ENCODE measurements at places on chromosomes 2 and 18. TPM values are rescaled to one million over a fixed set of nuclear protein-coding genes. Genes with fewer than 3 reads are reported as not detected.

DNA sequence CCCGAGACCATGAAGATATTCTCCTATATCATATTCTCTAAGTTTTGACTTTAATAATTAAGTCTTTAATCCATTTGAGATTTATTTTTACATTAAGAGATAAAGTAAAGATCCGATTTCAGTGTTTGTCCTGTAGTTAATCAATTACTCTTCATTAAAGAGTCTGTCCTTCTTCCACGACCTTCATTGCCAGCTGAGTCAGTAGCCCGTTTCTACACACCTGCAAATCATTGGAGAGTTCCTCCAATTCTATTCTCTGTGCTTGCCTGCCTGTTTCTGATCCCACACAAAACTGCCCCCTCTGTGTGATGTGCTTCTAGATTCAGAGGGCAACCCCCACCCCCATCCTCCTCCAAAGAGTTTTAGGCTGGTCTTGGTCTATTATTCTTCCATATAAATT is 119.2 kb downstream of the KCNF1 start:
- DNase-seq, result no peak

DNA sequence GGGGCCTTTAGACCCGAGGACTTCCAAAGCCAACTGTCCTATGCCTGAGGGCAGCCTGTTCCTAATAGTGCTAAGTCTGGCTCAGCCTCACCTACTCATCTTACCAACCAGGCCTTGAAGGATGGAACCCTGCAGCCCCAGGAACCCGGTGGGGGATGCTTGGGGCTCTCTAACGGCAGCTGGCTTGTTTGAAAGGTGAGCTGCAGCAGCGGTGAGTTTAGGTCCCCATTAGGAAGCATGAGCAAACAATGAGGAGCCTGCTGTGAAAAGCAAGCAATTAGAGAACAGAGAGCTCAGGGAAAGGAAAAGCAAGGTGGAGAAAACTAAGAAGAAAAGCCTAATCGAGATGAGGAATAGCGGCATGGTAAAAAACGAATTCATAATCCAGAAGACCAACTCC is 39.9 kb downstream of the SP110 start:
- no peak for DNase-seq

GRCh38 chr18:6595666-6596065 is 133.8 kb upstream of the ARHGAP28 start:
- DNase-seq, result no peak

DNA sequence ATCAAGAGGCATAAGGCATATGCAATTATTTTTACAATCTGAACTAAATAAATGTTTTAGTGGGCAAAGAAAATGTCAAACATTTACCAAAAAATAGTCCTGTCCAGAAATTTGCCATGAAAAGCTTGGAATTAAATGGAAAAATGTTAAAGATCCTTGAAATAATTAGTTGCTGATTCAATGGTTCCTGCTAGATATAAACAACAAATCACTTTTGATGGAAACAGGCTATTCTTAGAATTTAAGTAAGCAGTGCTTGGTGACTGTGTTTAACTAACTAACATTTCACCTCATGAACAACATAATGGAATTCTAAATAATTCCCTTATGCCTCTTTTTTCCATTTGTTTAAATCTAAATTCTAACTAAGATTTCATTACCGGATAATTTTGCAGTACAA is 3.9 kb downstream of the RND3 start:
- DNase-seq, result no peak

DNA sequence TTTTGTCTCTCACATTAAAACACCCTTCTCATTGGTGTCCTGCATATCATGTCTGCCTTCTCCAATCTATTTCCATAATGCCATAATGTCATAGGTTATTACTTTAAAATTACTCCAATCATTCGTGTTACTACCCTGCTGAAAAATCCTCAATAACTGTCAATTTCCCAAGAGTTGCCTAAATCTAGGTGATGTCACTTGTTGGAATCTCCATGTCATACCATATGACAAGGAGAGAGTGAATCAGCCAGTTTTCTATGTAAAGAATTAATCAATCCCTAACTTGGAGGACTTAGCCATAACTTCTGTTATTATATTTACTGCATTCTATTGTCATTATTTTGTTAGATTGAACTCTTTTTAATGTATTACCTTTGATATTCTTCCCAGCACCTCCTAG is 62.5 kb downstream of the PHLPP1 start:
- no peak for DNase-seq

DNA sequence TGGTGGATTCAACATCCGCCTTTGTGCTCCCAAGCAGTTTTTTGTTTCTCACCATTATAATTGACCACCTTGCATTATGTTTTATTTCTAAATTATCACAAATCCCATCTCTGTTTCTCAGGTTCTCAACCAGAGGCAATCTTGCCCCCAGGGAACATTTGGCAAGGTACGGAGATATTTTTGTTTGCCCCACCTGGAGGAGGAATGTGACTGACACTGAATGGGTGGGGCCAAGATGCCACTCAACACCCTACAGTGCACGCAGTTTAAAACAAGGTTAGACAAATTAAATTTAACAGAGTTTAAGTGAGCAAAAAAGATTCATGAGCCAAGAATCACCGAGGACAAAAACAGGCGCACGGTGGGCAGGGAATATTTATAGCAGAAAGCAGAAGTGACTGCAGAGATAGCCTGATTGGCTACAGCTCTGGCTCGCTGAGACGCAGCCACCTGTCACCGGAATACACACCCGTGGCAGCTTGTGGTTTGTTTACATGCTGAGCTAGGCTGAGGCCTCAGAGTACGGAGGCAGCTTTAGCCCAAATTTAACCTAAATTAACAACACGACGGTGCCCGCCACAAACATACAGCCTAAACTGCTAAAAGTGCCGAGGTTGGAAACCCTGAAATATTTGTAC is 150.0 kb upstream of the ALKAL2 start:
- no peak for DNase-seq

DNA sequence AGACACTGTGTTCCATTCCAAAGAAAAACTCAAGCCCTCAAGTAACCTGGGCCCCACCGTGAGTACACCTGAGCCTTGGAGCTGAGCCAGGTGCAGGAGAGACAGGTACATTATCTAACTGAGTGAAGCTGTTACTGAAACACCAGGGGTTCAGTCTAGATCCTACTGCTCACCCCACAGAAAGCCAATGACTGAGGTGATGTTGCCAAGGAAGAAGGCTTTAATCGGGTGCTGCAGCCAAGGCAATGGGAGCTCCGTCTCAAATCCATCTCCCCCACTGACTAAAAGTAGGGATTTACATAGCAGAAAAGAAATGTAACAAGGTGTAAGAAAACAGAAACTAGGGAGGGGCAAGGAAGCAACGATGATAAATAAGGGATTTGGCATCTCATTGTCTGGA is 15.2 kb upstream of the SLC14A1 start:
- no peak for DNase-seq

- DNase-seq, result no peak
Measured at GRCh38 chr2:161059388-161059787, 100.8 kb upstream of the TANK start.

DNA sequence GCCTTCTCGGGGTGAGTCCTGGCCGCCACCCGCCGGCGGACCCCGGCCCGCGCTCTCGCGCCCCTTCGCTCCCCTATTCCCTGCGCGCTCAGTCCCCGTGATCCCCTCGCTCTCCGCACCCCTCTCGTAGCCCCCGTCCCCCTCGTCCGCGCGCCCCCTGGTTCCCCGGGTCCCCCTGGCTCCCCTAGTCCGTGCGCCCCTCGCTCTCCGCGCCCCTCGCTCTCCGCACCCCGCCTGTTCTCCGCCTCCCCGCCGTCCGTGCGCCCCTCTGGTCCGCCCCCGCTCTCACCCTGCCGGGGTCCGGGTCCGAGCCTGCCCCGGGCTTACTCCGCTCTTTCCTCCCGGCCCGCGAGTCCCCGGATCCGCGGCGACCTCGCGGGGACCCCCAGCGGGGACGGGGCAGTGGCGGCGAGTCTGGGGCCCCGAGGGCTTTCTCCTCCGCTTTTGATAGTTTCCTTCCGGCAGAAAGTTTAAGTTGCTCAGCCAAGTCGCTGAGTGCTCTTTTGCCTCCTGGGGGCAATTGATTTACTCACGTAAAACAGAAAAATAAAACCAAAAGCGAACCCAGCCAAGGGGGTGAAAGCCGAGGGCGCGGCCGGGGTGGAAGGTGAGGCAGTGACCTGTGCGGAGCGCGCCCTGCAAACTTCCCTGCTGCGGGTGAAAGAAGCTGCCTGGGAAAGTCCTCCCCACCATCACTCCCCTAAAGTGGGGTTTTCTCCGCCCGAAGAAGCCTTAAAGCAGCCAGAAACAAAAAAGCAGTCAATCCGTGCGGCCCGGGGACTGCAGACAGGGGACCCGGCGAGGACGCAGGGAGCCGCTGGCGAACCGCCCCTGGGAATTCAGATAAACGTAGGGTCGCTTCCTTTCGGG is 568 bp downstream of the RAB31 start:
- no peak for DNase-seq

DNA sequence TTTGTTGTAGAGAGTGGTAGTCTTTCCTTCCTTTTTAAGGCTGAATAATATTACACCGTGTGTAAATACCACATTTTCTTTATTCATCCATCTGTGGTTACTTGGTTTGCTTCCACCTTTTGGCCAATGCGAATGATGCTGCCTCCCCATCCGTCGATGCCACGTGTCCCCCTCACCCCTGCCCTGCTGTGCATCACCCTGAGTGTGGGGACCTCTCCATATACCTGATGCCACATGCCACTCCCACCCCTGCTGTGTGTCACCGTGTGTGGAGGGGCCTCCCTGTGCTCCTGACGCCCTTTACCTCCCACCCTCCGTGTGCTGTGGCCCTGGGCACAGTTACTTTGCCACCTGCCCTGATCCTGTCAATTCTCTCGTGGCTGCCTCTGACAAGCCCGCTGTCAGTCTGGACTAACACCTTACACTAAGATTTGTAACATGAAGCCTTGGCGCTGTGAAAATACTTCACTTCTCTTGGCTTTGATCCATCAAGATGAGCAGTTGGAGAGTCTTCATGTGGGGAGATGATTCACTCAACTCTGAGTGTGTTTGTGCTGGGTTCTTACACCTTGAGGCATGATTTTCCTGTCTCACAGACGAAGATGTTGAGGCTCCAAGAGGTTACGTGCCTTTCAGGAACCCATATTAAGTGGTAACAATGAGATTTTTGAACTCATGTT is 234.0 kb downstream of the ZNF407 start:
- no peak for DNase-seq

The HOXD9 gene
- 0.88 TPM for polyA plus RNA-seq

The KRTCAP3 gene
- 17.1 TPM for polyA plus RNA-seq

DNA sequence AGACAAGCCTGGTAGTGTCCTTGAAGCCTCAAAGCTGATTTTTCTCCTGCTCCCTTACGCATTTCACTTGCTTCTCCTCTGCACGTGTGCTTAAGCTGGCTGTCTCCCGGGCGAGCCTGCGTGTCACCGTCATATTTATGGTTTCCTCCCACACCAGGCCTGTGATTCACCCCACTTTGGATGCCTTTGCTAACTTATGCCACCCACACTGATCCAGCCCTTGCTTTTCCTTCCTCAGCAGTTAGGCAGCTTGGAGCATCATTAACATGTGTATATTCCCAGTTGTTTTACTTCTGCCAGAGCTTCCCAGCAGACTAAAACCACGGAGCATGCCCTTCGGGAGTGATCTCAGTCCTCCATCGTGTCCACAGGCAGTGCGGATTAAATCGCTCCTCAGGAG is 2.2 kb downstream of the ST3GAL5 start:
- DNase-seq, result no peak

DNA sequence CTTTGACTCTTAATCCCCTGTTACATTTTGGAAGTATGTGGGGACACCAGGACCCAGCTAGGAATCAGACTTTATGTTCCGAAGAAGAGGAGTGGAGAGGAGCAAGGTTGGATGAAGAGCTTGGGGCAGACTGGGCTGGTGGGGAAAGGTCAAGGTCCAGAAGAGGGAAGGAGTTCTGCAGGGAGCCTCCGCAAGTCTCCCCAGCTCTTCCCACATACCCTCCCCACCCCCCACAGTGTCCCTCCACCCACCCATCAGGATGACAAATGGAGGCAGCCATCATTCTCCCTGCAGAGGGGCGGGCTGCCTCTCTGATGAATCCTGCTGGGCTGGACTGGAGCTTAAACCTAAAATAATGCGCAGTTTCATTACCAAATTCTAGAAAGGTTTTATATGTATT is 77.2 kb downstream of the ACKR3 start:
- DNase-seq, result no peak

The GAL3ST2 gene
- polyA plus RNA-seq, result 0.31 TPM

DNA sequence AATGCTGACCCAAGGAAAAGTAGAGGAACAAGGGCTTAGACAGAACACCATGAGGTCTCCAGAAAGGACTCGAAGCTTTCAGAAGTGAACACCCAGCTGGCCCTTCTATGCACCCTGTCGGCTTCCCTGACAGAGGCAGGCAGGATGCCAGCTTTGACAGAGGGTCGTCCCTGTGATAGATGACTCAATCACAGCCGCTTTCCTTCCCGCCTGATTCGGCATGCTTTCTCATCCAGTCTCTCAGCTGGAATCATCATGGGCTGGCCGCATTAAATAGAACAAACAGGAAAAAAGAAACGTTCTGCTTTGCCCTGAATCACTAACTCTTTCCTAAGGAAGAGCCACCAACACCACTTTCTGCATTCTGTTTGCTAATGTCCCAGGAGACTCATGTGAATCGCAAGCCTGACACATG is 140.3 kb upstream of the RAB12 start:
- DNase-seq, result peak; percentile 37

DNA sequence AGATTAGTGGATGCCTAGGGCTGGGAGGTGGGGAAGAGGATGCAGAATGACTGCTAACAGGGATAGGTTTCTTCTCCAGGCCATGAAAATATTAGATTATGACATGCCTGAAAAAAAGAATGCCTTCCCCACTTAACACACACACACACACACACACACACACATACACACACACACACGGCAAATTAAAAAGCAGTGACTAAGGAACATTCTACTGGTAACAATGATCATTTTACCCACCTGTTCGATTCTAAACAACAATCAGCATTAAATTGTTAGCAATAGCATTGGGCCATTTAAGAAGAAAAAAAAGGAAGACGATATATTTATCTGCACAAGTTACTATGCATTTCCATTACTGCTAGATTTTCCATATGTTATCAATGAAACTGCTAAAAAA is 10.8 kb downstream of the CACNB4 start:
- no peak for DNase-seq

DNA sequence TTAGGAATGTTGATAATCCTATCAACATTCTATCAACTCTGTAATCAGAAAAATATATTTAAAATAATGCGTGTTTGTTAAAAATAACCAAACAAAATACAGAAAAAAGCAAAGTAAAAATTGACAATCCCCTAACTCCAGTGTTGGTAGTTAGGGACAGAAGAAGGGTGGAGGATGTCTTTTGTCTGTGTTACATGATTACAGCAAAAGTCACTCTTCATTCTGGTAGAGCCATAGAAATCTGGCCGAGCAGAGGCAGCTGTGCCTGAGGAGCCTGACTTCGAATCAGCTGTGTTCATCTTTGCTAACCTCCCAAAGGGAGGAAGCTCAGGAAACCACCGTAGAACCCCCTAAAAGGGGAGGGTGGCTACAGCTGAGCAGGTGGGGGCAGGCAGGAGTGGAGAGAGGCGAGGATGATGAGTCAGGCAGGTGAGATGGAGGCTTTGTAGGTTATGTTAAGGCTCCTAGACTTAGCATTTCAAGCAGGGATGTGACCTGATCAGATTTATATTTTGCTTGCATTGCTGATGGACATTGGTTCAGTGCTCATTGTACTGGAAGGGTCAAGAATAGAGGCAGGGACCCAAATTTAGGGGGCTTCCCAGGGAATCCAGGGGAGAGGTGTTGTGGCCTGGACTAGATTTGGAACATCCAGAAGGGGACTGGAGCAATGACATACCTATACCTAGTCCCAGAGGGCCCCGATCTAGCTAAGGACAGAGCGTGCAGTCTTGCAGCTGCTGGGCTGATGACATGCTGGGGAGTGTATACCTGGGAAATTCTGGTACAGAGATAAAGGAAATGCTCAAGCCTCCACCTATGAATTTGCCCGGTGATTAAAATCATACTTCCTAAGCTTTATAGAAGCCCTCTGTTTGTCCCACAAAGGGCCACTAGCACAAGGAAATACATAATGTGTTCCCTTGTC is 95.7 kb downstream of the NEDD4L start:
- no peak for DNase-seq

The SERPINB13 gene
- not detected for polyA plus RNA-seq
